CD14-positive monocyte (primary cell): ENCODE measurements at places on chromosomes 13 and 19. TPM values are rescaled to one million over a fixed set of nuclear protein-coding genes. Genes with fewer than 3 reads are reported as not detected.

ONECUT3 gene
- polyA plus RNA-seq = not detected

GRCh38 chr13:29472332-29472961 is 123.0 kb downstream of the SLC7A1 start:
- DNase-seq = peak; percentile 44

DNA sequence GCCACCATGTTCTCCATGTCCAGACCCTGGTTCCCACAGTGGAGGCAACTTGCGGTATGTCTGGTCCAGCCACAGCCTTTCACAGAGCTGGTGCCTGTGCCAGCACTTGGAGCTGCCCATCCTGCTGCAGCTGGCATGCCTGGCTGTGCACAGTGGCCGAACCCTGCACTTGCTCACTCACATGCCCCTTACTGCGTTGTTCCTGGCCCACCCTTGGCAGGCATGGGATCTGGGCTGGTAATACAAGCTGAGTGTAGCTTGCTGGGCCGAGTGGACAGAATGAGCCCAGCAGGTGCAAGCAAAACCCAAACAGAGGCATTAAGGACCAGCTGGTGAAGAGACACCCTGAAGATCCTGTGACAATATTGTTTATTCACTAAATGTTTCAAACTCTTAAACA is 583.9 kb upstream of the SLITRK6 start:
- no peak for DNase-seq

GJB2 gene
- 0.41 TPM in 1 of 2 replicates, not detected in the other for polyA plus RNA-seq

GRCh38 chr13:53781941-53782340 is 753.3 kb downstream of the OLFM4 start:
- no peak for DNase-seq

DNA sequence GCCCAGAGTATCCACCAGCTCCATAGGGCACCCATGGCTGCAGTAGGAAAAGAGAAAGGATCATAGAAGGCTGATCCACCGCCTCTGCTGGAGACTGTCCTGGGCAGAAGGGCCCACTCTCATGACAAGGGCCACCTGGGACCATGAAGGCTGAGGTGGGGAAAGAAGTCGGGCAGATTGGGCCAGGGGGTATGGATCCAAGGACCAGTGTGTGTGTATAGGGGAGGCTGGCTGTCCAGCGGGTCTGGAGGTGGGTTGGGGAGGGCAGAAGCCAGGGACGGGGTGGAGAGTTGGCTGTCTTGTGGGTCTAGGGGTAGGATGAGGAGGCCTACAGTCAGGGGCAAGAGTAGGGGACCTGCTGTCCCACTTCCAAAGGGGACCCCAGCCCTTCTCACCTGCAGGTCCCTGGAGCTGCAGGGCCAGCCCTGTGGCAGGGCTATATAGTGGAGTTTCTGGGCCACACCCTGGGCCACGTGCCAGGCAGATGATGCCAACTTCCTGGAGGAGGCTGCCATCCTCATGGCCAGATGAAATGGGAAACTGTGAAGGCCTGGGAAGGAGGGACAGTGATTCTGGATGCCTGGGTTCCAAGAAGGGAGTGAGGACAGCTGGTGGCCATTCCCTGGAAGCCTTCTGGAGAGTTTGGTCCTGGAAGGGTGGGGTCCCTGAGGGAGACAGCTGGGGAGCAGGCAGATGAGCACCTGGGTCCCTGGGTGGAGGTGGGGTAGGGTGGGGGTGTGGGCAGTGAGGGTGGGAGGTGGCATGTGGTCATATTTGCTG is at the start of gene FCGBP:
FCGBP (minus strand) TSS at position 51 of the 780 bp plus-strand sequence.
- no peak for DNase-seq

DNA sequence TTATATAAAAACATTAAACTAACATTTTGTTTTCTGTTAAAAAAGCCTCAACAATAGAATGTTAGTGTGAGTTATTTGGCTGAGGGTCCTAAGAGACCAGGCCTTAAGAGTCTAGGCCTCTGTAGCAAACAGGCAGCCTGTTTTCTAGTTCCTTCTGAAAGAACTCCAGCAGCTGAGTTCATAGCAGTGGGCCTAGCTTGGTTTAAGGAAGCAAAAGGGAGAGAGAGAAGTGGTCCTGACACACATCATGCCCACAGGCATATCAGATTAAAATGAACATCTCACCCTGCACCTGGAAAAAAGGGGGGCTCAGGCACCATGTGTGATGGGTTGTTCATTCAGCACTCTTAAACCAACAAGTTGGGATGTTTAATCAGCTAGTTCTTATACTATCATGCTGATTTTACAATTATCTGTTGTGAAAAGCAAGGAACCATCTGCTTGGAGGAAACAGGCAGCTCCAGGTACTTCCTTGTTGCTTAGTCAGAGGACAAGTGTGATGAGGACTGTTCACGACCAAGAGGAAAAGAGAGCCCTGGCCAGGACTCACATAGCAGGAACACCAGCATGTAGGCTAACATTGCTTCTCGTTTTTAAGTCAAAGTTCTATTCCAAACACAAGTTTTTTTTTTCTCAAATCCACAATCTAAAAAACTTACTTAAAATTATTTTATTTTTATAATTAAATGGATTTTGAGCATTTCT is 81.3 kb upstream of the FRY start:
- DNase-seq = peak; percentile 49

CATSPERD gene
- not detected in 2 replicates for polyA plus RNA-seq

- DNase-seq = no peak
These were observed 170.1 kb downstream of the OLFM4 start for GRCh38 chr13:53198736-53199135.

- DNase-seq = peak; percentile 88
These were observed 13.6 kb downstream of the LCP1 start for GRCh38 chr13:46168341-46168740.

GRCh38 chr13:109043636-109044035 is 414.2 kb downstream of the MYO16 start:
- no peak for DNase-seq

FBXO27 gene
- not detected in 2 replicates for polyA plus RNA-seq

- DNase-seq = no peak
These were observed 337.6 kb upstream of the ARGLU1 start for GRCh38 chr13:106905380-106906162.

DNA sequence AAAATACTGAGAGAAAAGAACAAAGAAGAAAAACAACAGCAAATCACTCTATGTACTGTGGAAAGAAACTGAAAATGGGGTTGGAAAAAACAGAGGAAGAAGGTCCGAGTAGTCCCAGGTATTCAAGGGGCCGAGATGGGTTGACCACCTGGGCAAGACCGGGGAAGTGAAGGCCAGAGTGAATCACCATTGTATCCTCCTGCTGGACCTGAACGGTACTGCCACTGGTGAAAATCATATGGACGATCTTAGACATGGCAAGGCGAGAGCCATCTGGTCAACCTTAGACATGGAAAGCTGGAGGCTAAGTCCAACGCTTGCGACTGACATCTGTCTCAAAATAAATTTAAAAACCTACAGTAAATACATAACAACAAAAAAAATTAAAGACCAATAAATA is 44.4 kb upstream of the ZNF91 start:
- no peak for DNase-seq

GRCh38 chr19:44278181-44278690 is 18.6 kb downstream of the ZNF233 start:
- no peak for DNase-seq

GRCh38 chr13:27176470-27177410 is 5.1 kb upstream of the USP12 start:
- DNase-seq = peak; percentile 66

DNA sequence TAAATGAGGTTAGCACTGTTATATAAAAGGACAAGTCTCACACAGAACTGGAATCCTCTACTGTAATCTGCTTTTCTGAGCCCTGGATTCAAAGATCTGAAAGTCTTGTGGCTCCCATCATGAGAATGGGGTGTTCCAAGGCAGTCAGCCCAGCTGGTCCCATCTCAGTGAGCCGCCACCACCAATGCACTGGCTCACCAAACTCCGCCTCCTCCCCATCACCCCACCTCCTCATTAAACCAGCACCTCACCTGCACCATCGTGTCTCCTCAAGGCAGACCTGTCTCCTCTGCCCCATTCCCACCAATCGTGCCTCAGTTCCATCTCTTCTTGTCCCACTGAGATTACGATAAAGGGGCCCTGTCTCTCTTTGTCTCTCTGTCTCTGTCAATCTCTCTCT is 166.7 kb downstream of the USP12 start:
- no peak for DNase-seq

DNA sequence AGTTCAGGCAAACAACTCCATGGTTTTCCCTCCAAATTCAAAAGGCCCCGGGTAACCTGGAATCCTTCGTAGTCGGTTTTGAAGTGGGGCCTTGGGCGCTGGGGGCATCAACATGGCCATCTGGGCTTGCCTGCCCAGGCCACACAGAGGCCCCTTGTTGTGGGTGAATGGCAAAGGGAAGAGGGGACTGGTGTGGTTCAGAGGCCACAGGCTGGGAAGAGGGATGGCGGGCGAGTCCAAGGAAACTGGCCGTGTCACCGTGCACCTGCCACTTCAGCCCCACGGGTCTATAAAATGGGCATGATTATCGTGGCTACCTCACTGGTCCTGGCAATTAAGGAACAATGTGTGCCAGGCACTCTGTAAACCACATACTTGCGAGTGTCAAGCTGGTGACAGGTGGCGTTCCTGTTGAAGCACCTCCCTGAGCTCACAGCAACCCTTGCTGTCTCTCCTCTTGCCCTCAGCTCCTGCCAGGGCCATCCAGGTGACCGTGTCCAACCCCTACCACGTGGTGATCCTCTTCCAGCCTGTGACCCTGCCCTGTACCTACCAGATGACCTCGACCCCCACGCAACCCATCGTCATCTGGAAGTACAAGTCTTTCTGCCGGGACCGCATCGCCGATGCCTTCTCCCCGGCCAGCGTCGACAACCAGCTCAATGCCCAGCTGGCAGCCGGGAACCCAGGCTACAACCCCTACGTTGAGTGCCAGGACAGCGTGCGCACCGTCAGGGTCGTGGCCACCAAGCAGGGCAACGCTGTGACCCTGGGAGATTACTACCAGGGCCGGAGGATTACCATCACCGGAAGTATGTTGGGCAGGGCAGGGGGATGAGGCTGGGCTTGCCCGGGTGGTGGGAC is 1.3 kb downstream of the LSR start:
- no peak for DNase-seq

- no peak for DNase-seq
These were observed 10.2 kb upstream of the FUT2 start for GRCh38 chr19:48685583-48685982.

GRCh38 chr19:4589579-4590410 is 30.3 kb upstream of the SEMA6B start:
- DNase-seq = peak; percentile 48

GRCh38 chr19:29367791-29368222 is 154.9 kb upstream of the UQCRFS1 start:
- DNase-seq = no peak

GRCh38 chr13:113929628-113930615 is 44.0 kb downstream of the C13orf46 start:
- no peak for DNase-seq

PRR20A gene
- not detected for polyA plus RNA-seq

DNA sequence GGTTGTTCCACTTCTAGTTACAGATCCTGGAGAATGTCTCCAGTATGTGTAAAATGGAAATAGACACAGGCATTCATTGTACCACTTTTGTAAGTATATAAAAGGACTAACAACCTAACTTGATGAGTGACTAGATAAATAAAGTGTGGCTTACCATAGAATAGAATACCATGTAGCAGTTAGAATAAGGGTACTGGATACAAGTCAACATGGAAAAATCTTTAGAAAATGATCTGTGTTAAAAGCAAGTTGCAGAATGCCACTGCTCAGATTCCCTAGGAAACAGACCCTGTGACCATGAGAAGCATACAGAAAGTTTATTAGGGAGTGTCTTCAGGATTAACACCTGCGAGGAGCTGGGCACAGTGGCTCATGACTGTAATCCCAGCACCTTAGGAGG is 25.9 kb upstream of the RNASEH2B start:
- no peak for DNase-seq

MEIOSIN gene
- polyA plus RNA-seq = not detected in 2 replicates

GRCh38 chr19:44662691-44663385 is 8.4 kb upstream of the CEACAM19 start:
- no peak for DNase-seq

GRCh38 chr13:37212826-37213225 is 107.4 kb upstream of the CSNK1A1L start:
- DNase-seq = no peak

DNA sequence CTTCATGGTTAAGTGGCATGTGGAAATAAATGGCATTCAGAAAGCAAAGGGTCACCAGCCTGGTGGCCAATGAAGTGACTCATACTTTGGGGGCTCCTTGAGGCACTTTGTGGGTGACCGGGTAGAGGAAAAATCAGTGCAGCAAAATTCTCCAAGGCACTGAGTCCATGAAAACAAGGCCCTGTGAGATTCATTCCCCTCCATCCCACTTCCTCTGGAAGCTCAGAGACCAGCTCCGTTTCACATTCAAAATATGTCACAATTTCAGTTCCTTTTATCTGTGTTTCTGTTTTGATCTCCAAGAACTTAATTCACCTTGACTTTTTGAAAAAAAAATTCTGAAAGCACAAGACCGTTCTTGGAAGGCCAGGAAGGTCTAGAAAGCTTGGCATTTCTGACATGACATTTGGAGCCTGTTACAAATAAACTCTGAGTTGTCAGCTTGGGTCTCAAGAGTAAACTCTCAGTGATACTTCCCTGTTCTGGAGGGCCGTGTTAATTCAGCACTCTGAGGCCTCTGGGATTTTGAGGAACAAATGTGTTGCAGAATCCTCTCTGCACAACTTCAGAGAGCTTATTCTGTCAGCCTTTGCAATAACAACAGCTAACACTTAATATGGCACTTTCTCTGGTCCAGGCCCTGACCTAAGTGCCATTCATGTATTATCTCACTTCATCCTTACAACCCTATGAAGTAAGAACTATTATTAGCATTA is 6.8 kb downstream of the CYSLTR2 start:
- DNase-seq = peak; percentile 91

DNA sequence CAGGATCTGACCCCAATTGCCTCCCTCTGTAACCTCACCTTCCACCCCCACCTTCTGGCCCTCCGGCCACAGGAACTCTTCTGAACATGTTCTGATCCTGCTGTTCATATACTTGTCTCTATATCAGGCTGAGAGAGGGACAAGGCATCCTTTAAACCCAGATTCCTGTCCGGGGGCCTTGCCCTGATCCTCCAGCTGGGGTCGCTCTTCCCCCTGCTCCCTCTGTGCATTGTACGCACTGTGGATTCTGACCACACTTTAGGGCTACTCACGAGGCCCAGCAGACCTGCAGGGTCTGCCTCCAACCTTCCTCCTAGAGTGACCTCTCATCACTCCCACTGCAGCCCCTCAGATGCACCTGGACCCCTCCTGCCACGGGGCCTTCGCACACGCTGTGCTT is 269.3 kb downstream of the UQCRFS1 start:
- DNase-seq = no peak

- no peak for DNase-seq
These were observed 88.8 kb downstream of the ARHGEF7 start for GRCh38 chr13:111203736-111204389.

GRCh38 chr19:20103091-20103740 is 25.4 kb downstream of the ZNF90 start:
- no peak for DNase-seq

- DNase-seq = no peak
These were observed 8.9 kb upstream of the WBP4 start for GRCh38 chr13:41052441-41052840.

DNA sequence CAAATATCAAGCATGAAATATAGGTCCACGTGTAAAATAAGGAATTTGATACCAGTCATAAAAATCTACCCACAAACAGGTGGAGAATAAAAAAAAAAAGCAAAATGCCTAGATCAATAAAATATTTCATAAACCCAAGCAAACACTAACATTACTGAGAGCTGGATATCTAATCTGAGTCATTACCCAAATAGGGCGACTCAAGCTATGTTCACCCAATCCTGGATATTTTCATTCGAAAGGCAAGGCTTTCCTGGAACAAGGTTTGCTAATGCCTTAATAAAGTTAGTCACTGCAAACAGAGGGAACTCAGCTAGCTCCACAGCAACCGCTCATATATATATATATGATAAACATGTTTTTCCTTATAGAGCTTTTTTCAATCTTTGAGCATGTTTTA is 33.5 kb upstream of the TM9SF2 start:
- DNase-seq = no peak
